Immature natural killer cell (primary cell): ENCODE measurements at places on chromosomes 11 and 22.

DNA sequence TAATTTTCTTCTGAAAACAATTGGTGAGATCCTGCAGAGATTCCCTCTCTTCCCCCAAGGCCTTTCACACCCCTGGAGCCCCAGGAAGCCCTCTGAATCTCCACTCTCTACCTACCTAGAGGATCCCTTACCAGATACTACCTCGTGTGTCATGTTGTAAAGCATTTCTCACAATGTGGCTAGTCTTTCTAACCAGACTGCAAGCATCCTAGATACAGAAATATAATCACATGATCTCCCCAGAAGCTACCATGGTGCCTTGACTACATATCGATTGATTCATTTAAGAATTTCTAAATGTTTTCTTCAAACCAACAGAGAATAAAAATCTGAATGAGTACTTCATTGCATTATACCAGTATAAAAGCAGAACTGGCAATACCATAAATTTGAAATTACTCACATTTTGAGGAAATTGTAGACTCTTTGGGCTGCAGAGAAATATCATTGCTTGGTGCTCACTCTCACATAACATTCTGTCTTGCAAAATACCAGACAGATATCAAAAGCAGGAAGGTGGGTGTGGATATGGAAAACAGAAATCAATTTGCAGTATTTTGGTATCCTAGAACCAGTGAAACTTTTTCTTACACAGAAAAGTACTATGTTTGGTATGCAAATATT, 113.5 kb downstream of the MAML2 start:
- no peak for DNase-seq

- no peak for DNase-seq
Measured at GRCh38 chr11:115272925-115273324, 231.3 kb downstream of the CADM1 start.

DNA sequence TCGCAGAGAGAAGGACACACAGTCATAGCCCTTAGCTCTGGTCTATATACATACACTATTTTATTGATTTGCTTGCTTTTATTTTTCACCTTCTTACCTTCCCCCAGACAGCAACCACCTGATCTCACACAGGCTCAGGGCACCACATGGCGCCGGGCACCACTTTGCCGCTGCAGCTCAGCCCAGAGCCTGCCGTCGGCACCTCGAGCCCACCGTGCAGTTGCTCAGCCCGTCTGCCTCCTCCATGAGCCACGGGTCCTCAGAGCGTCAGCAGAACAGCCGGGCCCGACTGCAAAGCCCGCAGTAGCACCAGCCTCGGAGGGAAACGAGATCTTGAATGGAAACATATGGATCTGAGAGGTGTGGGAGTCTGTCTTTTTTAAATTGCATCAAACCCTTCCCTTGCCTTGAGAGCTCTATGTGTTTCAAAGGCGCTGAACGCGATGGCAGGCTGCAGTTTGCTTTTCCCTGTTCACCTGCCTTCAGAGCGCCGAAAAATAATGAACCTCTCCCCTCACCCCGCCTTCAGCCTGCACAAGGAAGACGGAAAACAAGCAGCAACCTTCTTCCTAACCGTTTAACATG, 505.4 kb downstream of the MN1 start:
- DNase-seq = no peak

GRCh38 chr22:44775862-44776261, 23.5 kb downstream of the ARHGAP8 start:
- no peak for DNase-seq

DNA sequence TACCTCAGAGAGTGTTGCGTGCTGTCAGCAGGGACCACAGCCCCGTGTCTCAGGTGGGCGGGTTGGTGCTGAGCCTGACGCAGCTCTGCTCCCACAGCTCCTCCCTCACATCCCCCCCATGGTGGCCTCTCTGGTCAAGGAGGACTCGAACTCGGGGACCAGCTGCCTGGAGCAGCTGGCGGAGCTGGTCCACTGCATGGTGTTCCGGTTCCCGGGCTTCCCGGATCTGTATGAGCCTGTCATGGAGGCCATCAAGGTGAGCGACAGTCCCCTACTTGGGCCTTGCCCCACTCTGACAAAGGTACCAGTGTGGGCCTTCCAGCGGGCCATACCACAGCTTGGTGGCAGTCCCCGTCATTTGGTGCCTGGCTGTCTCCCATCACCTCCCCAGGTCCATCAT, 11.8 kb downstream of the USP35 start:
- no peak for DNase-seq

- DNase-seq = no peak
Measured at GRCh38 chr11:122729139-122729538, 73.6 kb downstream of the UBASH3B start.

DNA sequence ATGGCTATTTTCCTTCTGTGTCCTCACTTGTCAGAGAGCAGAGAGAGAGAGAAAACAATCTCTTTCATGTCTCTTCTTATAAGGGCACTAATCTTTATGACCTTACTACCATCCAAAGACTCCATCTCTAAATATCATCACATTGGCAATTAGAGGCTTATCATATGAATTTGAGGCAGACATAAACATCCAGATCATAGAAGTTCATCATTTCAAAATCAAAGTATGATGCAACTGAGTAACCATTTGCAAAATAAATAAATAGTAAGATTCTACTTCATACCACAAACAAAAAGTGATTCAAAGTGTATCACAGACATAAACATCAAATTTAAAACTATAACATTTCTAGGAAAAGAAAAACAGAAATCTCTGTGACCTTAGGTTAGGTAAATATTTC, 504.7 kb upstream of the ARHGAP42 start:
- DNase-seq = no peak

- DNase-seq = no peak
Measured at GRCh38 chr22:43750751-43751150, 61.4 kb downstream of the EFCAB6 start.

- DNase-seq = no peak
Measured at GRCh38 chr22:39514373-39514973, 5.9 kb upstream of the ATF4 start.

GRCh38 chr11:28976801-28977145, 868.6 kb downstream of the METTL15 start:
- no peak for DNase-seq

GRCh38 chr22:35319244-35319985, 19.7 kb downstream of the TOM1 start:
- DNase-seq = no peak

DNA sequence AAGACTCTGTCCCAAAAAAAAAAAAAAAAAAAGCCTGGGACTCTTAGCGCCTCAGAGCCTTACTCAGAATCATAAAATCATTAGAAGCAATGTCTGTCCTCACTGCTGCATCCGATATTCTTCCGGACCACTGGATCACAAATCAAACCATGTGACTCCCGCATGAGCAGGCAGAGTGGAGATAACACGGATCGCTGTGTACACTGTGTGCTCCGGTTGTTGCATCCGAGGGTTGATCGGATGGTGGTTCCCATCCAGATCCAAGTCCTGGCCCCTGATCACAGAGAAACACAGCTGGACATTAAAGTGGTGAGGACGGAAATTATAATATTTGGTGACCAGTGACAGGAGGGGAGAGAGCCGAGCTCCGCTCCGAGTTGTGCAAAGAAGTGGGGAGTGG, 9.7 kb upstream of the TXNRD2 start:
- DNase-seq = no peak

- DNase-seq = no peak
Measured at GRCh38 chr22:22124374-22124773, 120.2 kb upstream of the VPREB1 start.

DNA sequence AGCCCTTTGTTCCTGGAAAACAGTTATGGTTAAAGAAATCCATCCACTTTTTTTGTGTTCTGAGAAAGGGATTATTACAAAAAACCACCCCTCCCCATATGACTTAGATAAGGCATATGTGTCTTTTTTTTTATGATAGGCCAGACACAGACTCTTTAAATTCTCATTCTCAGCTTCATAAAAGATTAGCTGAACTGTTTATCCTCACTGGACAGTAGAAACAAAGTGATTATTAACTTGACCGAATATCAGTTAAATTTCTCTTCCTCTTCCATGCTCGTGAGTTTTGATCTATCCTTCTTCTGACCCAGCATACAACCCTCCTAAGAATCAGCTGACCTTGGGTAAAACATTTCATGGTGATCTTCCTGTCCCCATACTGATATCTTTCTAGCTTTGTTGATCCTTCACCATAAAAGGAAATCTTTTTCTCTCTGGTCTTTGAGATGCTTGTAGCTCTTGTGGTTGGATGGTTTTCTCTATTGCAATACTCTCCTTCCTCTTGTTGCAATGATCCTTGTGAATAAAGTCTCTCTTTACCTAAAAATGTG, 26.2 kb downstream of the OR2AG2 start:
- peak; percentile 24 for DNase-seq

GRCh38 chr11:118339281-118339961, 3.1 kb downstream of the CD3D start:
- no peak for DNase-seq

- no peak for DNase-seq
Measured at GRCh38 chr11:61596990-61597389, 16.1 kb upstream of the SYT7 start.

DNA sequence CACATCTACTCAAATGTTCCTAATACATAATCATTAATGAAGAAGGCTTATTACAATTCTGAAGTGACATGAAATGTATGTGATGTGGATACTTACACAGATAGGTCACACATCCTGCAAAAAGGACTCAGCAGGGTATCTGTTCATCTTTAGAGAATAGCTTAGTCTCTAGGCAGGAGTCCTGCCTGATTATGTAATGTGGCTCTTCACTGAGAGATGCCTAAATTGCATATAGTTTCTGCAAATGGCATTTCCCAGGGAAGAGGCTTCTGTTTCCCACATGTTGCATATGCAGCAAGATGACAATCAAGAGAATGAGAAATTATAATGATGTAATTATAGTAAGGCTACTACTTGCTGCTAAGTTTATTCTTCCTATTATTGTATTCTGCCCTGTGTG, 58.8 kb upstream of the SLC36A4 start:
- DNase-seq = no peak

DNA sequence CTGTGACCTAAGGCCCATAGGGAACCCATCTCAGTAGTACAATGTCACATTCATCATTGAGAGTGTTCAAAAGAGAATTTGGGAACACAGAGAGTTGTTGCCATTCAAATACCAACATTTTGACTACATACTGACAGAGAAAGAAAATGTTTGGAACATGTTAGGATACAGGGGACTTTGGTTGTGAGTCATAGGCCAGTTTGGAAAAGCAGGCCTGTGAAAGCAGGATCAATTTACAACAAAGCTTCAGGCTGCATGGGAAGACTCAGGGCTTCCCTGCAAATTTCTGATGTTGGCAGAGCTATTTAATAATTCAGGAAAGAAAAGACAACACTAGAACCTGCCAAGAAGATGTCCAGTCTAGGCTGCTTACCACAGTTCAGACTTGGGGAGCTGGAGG, 374 bp downstream of the NLRP10 start:
- no peak for DNase-seq
